ENCODE measurements at places on chromosomes 12 and 14. TPM values are rescaled to one million over a fixed set of nuclear protein-coding genes. Genes with fewer than 3 reads are reported as not detected.
A peak's percentile ranks its signal among the peaks of the same experiment; 100 is the strongest.

- DNase-seq, result no peak
Observed at GRCh38 chr12:48736456-48736855, 19.9 kb upstream of the CCNT1 start.

GRCh38 chr12:130642856-130643255, 73.2 kb downstream of the RIMBP2 start:
- no peak for DNase-seq

DNA sequence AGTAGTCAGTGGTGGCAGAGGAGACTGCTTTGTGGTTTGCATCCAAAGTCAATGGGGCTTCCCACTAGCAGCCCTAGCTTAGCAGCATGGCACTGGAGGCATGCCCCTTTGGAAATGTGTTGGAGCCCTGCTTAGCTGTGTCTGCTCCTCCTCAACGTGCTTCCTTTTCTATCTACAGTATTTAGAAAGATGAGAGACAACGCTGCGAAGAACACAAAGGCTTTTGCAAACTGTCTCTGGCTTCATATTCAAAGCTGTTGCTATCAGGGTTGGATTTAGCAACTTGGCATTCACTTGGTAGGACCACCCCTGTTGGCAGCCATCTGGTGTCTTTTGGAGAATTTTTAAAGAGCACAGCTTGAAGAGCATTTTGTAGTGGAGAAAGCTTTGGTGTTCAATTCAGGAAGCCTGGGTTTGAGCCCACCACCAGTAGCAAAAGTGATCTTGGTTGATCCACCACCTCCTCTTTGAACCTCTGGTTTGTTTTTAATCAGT, 82.1 kb upstream of the CCDC196 start:
- DNase-seq, result no peak

GRCh38 chr14:22096514-22096895, 422.9 kb upstream of the OR4E1 start:
- no peak for DNase-seq

Gene ABCB9
- total RNA-seq, result 12.9 TPM

- no peak for DNase-seq
Observed at GRCh38 chr12:52165096-52165855, 26.5 kb downstream of the KRT80 start.

DNA sequence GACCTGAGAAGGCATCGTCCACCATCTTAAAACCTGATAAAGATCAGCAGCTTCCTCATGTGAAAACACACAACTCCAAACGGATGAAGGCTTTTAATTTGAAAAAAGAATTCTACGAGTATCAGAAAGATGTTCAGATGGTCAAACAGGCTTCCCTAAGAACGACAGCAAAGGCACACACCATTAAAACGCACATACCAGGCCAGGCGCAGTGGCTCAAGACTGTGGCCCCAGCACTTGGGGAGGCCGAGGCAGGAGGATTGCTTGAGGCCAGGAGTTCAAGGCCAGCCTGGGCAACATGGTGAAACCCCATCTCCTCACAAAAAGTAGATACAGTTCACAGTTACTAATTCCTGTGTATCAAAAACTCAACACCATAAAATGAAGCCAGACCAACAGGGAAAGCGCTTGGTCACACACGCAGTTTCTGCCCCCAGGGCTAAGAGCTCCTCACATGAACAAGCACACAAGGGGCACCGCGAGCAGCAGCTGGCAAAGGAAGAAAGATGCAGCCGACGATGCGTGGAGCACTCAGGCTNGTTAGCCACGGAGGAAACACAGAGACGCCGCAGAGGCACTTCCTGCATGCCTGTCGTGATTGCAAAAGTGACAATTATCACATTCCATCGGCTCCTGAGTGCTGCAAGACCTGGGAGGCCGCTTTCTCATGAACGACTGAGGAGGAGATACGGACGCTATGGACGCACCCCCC, 78.0 kb downstream of the NOC4L start:
- peak; percentile 62 for DNase-seq

DNA sequence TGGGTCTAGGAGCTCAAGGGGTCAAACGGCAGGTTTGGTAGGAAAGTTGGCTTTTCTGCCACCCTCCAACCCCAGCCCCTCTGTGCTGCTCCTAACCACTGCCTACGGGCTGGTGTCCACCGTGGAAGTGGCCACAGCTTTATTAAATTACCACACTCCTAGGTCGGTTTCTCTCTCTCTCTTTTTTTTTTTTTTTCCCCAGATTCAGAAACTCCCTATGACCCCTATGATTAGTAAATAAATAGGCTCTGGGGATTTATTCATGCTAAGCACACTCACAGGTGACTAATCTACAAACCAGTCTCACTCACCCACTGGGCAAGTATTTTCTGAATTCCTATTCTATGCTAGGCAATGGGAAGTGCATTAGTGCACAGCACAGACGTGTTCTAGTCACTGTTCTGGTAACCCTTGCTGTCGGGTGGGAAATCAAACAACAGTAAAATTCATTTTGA, 8.7 kb upstream of the DDX47 start:
- DNase-seq, result no peak

- DNase-seq, result no peak
Observed at GRCh38 chr14:94969766-94970165, 187.6 kb downstream of the DICER1 start.

Gene SLC5A8
- total RNA-seq, result not detected

DNA sequence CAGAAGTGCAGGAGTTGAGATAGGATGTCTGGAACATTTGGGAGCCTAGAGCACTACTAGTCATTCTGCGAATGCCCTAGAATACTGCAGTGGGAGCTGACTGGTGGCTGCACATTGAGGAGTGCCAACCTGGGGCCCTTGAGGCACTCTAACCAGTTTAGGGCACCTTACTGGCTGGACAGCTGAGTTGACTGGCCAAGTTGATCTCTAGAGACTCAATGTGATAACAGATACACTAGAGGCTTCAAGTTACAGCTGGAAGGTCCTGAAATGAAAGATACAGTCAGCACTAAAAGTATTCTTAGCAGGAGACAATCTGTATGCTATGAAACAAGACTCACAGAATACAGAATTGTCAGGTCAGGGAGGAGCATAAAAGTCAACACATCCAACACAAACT, 8.0 kb downstream of the SLC8A3 start:
- DNase-seq, result no peak

GRCh38 chr14:29321646-29322045, 555.1 kb downstream of the FOXG1 start:
- no peak for DNase-seq

Gene GPR65
- not detected for total RNA-seq

- no peak for DNase-seq
Observed at GRCh38 chr12:11962860-11963259, 107.9 kb upstream of the BCL2L14 start.

DNA sequence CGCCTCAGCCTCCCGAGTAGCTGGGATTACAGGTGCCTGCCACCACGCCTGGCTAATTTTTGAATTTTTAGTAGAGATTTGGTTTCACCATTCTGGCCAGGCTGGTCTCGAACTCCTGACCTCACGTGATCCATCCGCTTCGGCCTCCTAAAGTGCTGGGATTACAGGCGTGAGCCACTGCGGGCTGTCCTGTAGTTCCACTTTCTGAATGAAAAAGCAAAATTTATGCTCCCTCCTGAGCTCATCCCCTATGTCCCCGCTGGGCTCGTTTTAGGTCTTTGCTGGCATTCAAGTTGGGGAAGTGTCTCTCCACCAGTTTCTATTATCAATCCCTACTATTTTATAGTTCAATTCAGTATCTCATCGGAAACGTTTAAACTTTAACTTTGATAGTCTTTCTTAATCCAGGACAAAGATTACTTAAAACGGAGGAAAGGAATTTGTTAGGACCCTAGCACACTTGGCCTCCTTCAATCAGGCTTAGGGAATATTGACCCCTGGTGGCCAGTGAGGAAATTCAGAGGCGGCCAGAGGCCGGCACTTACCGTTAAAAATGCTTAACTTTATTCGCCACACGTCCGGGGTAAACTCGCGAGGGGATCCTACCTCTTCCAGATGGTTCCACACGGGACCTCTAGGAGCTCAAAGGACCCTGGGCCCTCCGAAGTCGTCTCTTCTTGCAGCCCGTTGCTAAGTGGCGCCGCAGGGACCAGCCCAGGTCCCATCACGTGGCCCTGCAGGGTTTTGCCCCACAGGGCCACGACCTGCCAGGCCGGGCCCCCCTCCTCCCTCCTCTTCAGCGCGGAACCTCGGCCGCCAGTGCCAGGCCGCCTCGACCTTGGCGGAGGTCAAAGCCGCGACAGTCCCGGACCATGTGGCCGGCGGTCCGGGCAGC, 11.4 kb upstream of the DNAL1 start:
- DNase-seq, result no peak

Gene CLSTN3
- 18.2 TPM for total RNA-seq

Gene FSCB
- not detected for total RNA-seq

DNA sequence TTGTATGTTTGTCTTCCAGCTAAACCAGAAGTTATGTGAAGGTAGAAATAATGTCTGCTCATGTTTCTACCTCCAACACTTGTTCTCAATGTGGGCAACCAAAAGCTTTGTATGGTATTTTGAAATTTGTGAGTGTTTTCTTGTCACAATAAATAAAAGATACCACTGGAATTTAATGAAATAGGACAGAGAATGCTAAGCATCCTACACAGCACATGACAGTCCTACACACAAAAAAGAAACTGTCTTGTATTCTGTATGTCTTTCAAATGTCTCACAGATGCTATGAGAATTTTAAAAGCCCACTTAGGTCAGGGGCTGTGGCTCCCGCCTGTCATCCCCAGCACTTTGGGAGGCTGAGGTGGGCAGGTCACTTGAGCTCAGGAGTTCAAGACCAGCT, 68.9 kb downstream of the RALGAPA1 start:
- no peak for DNase-seq

- no peak for DNase-seq
Observed at GRCh38 chr12:21546716-21547115, 20.6 kb downstream of the SPX start.

Gene JAG2
- total RNA-seq, result 16.8 TPM

- DNase-seq, result no peak
Observed at GRCh38 chr12:88328090-88328489, 186.0 kb downstream of the TMTC3 start.

- DNase-seq, result no peak
Observed at GRCh38 chr14:89493406-89493805, 76.4 kb upstream of the FOXN3 start.

DNA sequence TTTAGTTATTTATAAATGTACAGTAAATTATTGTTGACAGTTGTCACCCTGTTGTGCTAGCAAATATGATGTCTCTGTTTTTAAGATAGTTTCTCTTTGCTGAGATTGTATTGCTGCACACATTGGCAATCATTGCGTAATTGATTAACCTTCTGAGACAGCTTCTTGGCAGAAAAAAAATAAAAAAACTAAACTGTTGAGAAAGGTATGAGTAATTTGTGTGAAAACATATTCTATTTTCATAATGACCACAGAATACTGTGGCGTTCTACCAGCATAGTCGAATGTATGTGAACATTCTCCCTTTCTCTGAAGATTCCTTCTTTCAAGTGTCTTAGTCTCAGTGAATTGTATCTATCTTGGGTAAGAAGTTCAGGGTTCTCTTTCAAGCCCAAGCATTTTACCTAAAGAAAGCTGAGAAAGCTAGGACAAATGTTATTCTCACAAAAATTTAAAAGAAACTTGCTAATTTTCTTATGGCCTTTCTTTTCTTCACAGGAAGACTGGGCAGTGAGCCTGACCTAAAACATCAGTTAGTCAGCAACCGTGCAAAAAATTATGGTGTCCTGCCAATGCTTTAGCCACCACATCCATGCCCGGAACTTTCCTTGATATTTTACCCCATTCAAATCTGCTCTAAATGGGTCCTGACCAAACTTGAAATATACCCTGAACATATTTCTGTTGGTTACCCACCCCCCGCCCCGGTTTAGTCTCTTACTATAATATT, 69.0 kb upstream of the REP15 start:
- no peak for DNase-seq

DNA sequence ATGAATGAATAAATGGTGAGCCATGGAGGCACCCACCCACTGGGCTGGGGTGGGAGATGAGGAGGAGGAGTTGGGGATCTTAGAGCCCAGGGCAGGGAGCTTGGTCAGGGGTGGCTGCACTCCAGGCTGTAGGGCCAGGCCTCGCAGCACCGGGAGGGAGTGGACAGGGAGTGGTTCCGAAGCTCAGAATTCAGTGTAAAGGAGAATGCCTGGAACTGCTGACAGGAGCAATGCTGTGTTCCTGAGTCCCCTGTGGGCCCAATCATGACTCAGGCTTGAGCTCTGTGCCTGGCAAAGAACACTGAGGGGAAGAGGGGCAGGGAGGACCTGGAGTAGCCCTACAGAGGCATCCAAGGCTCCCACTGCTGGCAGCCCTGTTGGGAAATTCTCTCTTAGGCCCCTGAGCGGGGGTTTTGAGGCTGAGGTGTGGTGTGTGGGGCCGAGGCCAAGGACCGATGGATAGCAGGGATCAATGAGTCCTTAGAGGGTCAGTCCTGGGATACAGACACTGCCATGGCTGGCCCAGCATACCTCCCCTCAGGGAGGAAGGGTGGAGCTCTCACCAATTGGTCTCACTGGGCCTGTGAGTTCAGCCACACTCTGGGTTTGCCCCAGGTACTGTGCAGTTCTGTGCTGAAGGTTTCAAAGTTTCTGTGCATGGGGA, 9.5 kb upstream of the RABGGTA start:
- peak; percentile 52 for DNase-seq

GRCh38 chr14:103129301-103130016, 6.2 kb downstream of the TNFAIP2 start:
- no peak for DNase-seq

DNA sequence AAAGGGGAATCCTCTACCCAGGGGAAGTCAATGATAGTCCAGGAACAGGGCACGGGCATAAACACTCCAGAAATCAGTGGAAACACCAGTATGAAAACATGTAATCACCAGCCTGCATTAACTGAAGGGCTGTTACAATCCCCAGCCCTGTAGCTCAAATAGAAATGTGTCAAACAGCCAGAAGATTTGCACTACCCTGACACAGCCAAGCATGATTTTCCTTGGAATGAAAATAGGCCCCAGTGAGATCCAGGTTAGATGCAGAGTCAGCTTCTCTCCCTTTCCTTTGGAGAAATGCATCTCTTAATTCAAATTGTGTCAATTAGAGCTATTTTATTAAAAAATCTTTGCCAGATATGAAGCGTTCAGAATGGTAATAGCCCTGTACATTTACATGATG, 158.1 kb downstream of the RPS29 start:
- no peak for DNase-seq

Gene BATF
- total RNA-seq, result not detected

Measured in chondrocyte (in vitro differentiated cells).